ENCODE measurements at places on chromosomes 16 and 17.

GRCh38 chr16:4785758-4786433, 2.2 kb downstream of the SEPTIN12 start:
- no peak for DNase-seq

DNA sequence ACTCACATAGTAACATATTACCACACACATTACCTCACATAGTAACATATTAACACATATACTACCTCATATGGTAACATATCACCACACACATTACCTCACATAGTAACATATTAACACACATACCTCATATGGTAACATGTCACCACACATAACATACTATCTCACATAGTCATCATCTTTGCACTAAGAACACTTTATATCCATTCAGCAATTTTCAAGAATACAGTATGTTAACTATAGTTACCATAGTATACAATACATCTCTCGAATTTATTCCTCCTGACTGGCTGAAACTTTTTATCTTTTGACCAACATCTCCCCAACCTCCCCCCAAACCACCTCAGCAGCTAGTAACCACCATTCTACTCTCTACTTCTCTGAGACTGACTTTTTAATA, 7.6 kb downstream of the NUDT7 start:
- no peak for DNase-seq

GRCh38 chr17:45896803-45897693, 2.7 kb downstream of the MAPT start:
- DNase-seq = no peak

- DNase-seq = no peak
These were observed 14.8 kb downstream of the MYLK3 start for GRCh38 chr16:46733319-46733830.

GRCh38 chr16:49800876-49801275, 55.0 kb downstream of the ZNF423 start:
- DNase-seq = no peak

- DNase-seq = no peak
These were observed 56.2 kb downstream of the RPH3AL start for GRCh38 chr17:296379-296778.

DNA sequence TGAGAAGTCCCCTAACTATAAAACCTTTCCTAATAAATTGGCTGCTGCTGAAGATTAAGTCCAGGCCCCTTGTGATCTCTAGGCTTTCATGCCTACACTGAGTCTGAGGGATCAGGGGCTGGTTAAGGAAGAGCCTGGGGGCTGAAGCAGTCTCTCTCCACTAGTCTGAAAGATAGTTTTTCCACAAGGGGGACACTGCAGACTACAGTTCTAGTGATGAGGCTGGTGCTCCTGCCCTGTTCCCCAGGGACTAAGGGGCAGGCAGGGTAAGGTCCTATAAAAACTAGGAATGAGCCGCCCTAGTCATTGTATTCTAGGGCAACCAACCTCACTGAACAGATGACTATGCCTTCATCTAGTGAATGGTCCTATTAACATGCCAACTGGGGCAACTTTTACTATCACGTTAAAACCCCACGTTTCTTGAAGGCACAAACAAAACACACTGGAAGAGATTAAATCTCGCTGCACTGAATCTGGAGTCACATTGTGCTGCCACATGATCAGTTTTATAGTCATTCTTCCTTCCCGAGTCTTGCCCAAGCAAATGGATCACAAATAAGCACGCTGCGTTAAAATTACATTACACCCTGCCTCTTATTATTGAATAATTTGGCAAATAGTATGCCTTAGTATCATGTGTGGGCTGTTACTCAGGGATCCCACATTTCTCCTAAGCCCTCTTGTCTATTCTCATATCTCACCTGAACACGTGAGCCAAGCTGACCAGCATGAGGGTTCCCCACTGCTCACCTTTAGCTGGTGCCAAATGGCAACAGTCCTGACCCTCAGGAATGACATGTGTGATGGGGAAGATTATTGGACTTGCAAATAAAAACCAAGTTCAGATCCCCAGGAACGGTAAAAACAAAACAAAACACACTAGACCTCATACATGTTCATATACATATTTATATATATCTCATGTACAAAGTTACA, 95.4 kb upstream of the TOB1 start:
- DNase-seq = no peak

- no peak for DNase-seq
These were observed 63.5 kb downstream of the SPACA3 start for GRCh38 chr17:33055171-33055611.

GRCh38 chr16:82088483-82088882, 53.4 kb downstream of the HSD17B2 start:
- DNase-seq = no peak

DNA sequence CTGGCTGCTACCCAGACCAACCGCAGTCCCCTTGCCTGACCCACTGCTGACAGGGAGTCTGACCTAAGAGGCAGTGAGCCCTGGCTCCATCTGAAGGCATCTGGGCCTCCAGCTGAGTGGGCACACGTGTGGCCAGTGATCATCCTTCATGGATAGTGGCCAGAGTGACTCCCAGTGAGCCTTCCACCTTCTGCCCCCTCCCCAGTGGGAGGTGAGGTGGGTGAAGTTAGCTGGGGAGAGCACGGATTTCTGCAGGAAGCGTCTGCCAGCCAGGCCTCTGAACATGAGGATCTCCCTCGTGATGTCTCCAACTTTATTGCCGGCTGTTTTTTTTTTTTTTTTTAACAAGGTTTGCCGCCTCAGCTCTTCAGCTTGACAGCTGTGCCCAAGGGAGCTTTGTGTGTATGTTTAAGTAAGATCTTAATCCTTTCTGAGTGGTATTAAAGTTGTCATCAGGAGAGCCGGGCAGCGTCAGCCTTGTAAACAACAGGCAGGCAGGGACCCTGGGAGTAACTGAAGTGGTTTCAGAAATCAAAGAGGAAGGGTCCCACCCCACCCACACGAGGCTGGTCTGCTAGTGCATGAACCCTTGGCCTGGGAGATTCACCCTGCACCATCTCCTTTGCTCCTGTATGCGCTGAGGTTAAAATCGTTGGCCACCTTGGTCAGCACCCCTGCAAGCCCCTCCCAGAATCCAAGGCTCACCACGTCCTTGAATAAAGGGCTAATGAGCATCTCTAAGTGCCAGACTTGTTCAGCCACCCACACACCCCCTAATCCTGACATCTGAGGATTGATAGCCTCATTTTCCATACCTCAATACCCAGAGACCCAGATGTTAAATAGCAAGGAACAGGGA, 33.3 kb downstream of the RHBDL3 start:
- no peak for DNase-seq

DNA sequence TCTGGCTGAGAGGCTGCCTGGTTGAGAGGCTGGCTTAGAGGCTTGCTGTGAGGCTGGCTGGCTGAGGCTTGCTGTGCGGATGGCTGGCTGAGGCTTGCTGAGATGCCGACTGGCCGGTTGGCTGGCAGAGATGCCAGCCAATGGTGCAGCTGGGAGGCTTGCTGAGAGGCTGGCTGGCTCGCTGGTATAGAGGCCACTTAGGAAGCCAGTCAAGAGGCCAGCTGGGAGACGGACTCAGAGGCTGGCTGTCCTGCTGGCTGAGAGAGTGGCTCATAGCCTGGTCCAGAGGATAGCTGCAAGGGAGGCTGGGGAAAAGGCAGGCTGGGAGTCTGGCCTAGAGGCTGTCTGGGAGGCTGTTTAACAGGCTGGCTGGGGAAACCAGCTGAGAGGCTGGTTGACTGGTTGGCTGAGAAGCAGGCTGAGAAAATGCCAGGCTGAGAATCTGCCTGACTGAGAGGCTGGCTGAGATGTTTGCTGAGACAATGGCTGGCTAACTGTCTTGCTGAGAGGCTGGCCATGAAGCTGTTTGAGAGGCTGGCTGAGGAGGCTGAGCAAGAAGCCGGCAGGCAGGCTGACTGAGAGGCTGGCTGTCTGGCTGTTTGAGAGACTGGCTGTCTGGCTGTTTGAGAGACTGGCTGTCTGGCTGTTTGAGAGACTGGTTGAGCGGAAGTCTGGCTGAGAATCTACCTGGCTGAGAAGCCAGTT, 37.5 kb upstream of the ACSM2B start:
- no peak for DNase-seq

DNA sequence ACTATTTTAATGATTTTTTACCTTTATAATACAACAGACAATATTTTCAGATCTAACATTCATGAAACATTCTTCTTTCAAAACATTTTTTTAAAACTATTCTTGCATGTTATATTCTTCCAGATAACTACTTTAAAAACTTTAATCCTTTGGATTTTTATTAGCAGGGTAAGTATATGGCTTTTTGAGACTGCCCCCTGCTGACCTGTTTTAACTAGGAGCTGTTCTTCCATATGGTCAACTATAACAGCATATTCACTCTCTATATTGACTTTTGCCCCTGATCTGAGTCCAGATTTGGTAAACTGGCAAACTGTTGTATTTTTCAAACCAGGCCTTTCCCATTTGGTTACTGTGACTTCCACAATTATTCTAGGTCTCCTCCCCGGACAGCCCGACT, 16.5 kb downstream of the ZNF18 start:
- no peak for DNase-seq

GRCh38 chr16:11586378-11586855, 302 bp downstream of the LITAF start:
- DNase-seq = no peak

GRCh38 chr17:75588596-75589011, 1.0 kb downstream of the MYO15B start:
- DNase-seq = no peak

GRCh38 chr16:12517310-12517694, 286.4 kb downstream of the CPPED1 start:
- DNase-seq = peak; percentile 14

DNA sequence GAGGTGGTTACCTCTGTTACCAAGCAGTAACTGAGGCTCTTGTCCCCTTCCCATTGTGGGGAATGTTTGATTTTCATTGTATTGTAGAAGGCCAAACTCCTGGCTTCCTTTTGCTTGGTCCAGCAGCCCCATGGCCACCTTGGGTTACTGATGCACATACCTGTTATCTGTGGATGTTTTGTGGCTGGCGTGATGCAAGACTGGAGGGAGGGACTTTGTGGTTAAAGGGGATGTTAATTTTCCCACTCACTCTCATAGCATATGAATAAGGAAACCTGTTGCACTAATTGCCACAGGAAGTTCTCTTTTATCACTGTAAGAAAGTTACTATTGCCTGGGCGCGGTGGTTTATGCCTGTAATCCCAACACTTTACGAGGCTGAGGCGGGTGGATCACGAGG, 168.6 kb upstream of the HS3ST4 start:
- DNase-seq = no peak

- no peak for DNase-seq
These were observed 27.1 kb downstream of the CHD9 start for GRCh38 chr16:53081686-53082407.

GRCh38 chr16:78303946-78304345, 204.5 kb downstream of the WWOX start:
- no peak for DNase-seq

GRCh38 chr17:1286379-1287106, 7.1 kb downstream of the TRARG1 start:
- DNase-seq = no peak

DNA sequence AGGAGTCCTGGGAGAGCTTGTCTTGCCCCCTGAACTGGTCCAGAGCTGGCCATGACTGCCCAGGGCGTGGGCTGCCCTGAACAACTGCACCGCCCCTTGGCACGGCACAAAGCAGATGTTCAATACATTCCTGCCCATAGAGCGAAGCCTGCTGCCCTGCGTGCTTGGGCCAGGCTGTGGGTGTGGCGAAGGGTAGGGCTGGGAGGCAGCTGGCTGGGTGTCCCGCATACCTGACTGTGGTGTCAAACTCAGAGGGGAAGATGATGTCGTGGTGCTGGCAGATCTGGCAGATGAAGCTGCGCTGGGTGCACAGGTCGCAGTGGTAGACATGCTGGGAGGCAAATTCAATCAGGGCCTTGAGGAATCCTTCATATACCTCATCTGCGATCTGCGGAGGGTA, 124.2 kb upstream of the SMURF2 start:
- DNase-seq = no peak

GRCh38 chr17:49670002-49670401, 7.9 kb downstream of the SPOP start:
- DNase-seq = no peak

DNA sequence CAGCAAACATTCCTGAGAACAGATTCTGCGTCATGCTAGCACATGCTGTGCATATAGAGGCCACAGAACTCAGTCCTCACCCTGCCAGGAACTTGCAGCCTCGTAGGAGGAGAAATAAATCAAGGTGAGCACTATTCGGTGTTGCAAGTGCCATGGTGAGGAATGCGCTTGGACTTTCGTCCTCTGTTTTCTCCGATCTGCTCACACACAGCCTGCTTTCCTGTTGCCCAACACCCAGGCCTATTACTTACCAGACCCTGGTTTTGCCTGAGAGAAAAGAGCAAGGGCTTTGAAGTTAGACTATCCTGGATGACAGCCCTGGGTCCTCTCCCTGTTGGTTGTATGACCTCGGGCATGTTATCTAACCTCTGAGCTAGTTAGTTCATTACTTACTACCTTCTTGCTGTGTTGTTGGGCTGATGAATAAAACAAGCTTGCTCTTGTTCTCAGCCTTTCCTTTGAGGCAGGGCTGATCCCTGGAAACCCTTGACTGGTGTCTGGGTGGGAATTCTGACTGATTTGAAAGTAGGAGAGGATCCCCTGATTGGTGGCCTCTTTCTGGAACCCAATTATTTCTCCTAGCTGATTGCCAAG, 2.9 kb downstream of the ACSF2 start:
- DNase-seq = peak; percentile 93

DNA sequence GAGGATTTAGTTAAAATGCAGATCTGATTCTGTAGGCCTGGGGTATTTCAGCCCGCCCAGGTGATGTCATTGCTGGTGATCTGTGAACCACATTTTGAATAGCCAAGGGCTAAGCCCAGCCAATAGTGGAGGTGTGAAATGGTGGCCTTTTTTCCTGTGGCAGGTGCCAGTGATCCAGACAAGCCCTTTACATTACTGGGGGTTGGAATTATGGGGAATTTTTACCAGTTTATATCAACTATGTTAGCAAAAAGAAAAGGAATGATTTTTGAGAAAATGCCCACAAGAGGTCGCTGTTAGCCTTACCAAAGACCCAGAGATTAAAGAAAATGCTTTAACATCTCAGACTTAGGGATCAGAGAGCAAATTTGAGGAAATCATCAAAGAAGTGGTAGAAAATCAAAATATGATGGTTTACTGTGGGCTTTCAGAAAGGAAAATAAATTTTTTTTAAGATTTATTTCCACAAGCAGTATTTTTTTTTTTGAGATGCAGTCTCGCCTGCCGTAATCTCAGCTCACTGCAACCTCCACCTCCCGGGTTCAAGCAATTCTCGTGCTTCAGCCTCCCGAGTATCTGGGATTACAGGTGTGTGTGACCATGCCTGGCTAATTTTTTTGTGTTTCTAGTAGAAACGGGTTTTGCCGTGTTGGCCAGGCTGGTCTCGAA, 3.9 kb downstream of the VPS35L start:
- peak; percentile 83 for DNase-seq

- peak; percentile 40 for DNase-seq
These were observed 79.4 kb downstream of the RAP1GAP2 start for GRCh38 chr17:2875608-2876007.

All from trophoblast cell (in vitro differentiated cells and primary cell).